ENCODE measurements at places on chromosomes 2 and 18.

DNA sequence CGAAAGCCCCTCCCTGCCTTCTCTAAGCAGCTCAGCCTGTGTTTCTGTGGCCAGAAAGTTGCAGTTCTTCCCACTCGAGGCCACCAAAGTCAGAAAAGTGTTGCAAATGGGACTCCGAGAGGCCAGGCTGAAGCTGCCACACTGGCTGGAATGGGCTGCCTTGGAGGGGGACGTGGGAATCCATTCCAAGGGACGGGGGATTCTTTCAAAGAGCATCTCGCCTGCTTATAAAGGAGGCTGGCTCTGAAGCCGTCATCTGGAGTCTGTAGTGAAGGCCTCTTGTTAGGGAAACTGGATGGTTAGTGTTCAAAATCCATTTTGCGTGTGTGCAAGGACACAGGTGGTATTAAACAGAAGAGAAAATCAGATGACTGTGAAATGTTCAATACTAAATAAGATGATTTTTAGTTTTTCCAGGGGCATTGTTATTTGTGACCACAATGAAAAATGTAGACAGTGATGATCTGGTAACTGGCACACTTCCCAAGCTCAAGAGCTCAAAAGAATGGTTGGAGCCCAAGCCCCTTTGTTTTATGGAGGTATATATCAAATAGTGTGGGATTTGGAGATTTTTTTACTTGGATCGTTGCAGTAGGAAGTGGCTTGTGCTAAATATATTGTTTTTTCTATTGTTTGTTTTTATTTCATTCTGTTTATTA is 782 bp downstream of the FAM228B start:
- DNase-seq, result no peak

- DNase-seq, result no peak
Observed at GRCh38 chr2:134640494-134640893, 78.3 kb downstream of the TMEM163 start.

DNA sequence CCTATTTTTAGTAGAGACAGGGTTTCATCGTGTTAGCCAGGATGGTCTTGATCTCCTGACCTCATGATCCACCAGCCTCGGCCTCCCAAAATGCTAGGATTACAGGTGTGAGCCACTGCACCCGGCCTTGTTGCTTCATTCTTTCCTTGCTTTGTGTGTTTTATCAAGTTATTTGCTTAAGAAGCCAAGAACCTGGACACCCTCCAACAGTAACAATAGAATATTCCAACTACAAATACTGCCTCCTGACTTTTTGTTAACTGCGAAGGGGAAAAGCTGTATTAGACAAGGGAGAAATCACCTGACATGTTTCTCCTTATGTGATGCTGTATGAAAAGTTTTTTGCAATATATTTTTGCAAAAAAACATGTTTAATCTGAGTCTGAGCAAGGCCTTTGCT is 297.2 kb downstream of the NCKAP5 start:
- no peak for DNase-seq

GRCh38 chr2:142707318-142707717 is 170.1 kb upstream of the KYNU start:
- no peak for DNase-seq

DNA sequence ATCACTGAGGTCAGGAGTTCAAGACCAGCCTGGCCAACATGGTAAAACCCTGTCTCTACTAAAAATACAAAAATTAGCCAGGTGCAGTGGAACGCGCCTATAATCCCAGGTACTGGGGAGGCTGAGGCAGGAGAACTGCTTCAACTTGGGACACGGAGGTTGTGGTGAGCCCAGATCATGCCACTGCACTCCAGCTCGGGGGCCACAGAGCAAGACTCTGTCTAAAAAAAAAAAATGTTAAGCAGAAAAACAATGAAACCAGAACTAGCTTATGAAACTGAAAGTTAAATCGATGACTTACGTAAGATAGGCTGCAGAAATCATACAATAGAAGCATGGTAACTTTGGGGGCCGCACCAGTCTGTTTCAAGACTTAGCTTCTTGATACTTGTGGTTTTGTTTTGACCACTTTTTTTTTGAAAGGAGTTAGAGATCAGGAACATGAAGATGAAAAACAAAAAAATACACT is 6.2 kb upstream of the GPR155 start:
- DNase-seq, result no peak
